NCI-H526 treated with DMSO at 0.1 percent for 48 hours (cell line): ENCODE measurements at places on chromosomes 13 and 19.

DNA sequence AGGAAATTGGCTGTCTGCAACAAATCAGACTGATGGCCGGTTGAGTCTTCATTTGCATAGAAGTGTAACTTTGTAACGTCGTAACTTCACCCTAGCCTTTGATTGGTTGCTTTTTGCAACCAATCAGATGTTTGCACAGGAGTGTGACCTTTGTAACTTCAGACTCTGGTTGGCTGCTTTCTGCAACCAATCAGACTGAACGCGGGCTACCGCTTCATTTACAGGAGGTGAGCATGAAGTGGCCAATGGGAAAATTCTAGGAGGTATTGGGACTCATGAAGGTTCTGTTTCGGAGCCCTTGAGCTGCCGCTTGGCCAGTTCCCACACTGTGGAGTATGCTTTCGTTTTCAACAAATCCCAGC is 441 bp upstream of the ZNF559 start:
- peak; percentile 59 for DNase-seq

GRCh38 chr13:98297745-98298144 is 120.7 kb upstream of the RNF113B start:
- no peak for DNase-seq

DNA sequence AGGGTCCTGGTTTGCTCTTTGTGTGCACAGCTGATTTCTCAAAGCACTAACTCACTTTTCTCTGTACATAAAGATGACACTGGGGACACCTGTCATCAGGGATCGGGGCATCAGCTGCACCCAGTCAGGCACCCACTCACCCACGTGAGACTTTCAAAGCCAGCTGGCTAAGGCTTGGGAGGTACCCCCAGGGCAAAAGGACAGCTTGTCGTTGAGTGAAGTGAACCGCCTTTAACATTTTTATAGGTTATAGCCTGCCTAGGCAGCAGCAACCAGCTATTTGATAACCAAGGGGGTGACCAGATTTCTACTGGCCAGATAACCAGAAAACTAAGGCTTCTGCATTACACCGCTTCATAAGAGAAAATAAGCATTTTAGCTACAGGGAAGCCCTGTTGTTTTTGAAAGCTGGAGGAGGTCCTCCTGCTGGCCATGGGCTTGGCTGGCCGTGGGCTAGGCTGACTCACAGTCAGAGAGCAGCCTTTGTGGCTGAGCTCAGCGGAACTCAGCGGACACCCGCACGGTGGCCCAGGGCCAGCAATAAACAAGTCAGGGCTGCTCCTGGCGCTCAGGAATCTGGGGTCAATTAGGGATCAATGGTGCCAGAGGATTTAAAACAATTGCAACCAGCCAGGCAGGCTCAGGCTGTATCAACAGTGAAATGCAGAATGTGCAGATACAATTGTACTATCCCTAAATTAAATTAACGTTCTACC is 57.1 kb downstream of the ALOX5AP start:
- DNase-seq, result no peak

DNA sequence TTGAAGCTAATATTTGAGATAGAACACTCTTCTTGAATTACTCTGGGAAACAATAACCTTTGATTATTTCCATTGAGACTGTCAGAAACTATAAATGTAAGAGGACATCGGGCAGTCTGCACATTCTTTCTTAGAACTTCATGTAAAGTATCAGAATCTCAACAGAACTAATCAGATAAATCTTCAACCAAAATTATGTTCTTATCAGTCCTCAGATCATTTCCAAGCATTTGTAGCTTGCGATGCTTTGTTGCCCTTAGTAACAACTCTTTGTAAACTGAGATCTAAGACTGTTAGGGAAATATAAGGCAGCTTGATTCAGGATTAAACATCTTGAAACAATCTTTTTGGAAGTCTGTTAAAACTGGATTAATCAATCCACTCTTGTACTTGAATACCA is 70.3 kb downstream of the FNDC3A start:
- DNase-seq, result no peak

DNA sequence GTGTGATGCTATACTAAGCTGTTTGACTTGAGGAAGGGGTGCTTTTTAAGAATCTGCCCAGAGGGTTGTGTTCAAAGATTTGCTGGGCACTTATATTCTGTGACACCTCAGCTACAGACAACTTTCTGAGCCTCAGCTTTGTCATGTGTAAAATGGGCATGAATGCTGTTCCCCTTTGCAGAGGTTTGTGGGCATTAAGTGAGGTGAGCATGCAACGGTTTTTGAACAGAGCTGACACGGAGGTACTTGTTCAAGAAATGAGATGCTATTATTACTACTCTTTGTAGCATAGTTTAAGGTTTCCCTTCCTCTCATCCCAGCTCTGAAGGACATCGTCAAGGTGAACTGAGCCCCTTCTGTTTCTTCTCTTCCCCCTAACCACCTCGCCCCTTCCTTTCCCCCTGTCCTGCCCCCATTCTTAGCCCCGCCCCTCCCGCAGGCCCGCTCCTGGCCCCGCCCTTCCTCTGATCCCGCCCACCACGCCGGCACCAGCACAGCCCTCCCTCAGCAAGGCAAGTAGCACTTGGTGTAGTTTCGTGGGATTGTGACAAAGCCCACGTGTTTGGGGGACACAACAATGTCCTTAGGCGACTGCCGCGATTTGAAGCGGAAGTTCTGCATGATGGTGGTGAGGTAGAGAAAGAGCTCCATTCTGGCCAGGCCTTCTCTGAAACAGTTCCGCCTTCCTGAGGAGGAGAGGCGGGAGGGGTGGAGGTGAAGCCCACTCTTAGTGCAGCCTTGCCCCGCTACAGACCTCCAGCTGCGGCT is 26.1 kb upstream of the CYP2A7 start:
- DNase-seq, result no peak

DNA sequence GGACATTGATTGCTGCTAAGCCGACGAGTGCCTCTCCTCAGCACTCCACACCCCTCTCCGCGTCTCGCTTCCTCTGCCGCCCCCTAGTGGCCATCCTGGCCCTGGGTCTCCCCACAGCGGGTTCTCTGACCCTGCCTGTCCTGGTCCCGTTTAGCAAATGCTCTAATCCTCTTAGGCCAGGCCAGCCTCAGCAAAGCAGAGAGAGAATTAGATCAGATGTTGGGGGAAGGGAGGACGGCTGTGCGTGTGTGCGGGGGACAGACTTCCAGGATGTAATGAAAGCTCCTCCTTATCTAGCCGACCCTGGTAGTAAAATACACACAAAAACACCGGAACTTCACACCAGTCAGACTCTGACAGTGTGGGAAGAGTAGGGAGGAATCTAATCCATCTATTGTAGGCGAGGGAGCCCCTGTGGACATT is 4.5 kb downstream of the TPRX2 start:
- peak; percentile 47 for DNase-seq

GRCh38 chr13:60093425-60094019 is 70.2 kb downstream of the DIAPH3 start:
- DNase-seq, result no peak

DNA sequence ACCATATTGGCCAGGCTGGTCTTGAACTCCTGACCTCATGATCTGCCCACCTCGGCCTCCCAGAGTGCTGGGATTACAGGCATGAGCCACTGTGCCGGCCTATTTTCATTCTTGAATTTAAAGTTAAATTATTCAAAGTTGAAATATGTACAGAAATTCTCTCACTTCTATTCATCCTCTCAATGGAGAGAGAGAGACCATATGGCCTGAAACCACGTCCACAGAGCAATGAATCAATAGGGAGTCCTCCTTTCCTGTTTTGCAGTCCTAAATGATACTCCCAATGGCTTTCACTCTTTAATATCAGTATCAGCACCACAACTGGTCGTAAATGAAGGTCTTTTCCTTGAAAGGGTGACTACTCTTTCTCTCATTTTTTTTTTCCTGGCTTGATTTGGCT is 30.5 kb upstream of the KCTD4 start:
- no peak for DNase-seq

GRCh38 chr13:90956031-90956430 is 391.5 kb upstream of the MIR17HG start:
- no peak for DNase-seq

- no peak for DNase-seq
These were observed 33.1 kb upstream of the ZNF331 start for GRCh38 chr19:53504885-53505284.

DNA sequence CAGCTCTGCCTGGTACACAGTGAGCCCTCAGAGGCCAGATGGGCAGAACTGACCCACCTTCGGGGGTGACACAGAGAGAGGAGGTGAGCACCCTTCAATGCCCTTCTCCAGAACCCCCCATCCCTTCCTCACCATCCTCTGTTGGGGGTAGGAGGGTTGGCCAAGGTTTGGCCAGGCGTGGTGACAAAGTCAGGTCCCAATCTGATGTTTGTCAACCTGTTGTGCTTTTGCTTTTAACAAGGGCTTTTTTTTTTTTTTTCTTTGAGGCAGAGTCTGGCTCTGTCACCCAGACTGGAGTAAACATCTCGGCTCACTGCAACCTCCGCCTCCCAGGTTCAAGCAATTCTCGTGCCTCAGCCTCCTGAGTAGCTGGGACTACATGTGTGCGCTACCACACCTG is 7.3 kb downstream of the PTGIR start:
- no peak for DNase-seq

DNA sequence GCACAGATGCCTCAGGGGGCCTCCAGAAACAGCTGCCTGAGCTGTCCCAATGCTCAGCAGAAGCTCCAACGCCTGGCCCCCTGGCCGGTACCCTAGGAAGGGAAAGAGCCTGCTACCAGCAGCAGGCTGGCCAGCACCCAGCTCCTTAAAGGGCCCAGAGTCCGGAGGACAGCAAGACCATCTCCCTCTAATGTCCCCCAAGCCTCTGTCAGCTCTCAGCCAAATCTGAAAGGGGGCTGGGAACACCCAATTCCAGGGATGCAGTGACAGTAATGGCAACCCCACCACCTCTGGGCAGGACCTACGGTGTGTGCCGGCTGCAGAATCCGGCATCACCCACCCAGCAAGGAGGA is 4.2 kb downstream of the PPP6R1 start:
- no peak for DNase-seq

GRCh38 chr13:91904597-91904996 is 506.2 kb downstream of the GPC5 start:
- no peak for DNase-seq

GRCh38 chr19:6100284-6100915 is 9.9 kb downstream of the RFX2 start:
- no peak for DNase-seq

DNA sequence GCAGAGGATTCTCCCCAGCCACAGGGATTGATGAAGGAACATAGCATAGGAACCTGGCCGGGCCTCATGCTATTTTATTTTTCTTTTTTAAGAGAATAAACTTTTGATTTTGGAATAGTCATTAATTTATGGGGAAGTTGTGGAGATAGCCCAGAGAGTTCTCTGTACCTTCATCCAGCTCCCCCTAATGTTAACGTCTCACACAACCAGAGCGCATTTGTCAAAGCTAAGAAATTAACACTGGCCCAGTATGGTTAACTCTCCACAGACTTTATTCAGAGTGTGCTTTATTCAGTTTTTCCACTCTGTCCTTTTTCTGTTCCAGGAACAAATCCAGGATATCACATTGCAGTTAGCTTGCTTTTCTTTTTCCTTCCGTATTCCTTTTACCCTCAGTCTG is 59.4 kb downstream of the RGCC start:
- DNase-seq, result no peak

DNA sequence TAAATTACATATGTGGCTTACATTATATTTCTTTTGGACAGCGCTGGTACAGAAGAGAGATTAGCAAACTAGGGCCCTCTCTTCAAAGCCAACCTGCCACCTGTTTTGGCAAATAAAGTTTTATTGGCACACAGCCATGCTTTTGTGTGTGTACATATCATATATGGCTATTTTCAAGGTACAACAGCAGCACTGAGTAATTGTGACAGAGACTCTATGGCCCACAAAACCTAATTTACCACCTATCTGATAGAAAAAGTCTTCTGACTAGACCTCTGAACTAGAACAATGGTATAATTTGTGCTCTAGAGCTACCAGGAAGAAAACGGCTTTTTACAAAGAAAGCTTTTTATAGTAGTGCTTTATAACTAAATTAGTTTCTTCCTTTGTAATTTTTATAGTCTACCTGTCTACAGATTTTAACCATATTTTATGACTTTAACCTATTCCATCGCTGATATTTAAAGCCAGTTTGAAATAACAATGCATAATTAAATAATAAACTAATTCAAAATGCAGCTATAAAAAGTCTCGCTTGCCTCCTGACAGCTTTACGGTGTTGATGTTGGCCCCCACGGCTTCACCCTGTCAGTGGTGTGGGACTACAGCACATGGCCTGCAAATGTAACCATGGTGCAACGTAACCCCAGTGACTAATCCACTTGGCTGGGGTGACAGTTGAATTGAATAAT is 17.7 kb upstream of the DPY19L3 start:
- no peak for DNase-seq

- DNase-seq, result no peak
These were observed 264.9 kb downstream of the UQCRFS1 start for GRCh38 chr19:28948026-28948425.

DNA sequence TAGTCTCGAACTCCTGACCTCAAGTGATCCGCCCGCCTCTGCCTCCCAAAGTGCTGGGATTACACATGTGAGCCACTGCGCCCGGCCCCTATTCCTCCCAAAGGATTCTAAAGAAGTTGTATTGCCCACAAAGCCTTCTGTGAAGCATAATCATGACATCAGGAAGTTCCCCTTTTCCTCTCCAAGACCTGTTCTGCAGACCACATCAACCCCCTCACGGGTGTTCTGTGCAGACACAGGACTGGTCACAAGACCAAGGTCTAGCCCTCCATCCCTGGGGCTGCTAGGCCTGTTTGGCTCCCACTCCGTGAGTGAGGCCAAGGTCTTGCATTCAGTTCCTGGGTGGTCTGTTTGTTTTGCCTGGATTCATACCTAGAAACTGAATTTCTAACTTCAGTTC is 178.1 kb downstream of the FLT1 start:
- no peak for DNase-seq

- no peak for DNase-seq
These were observed 4.4 kb upstream of the TBC1D4 start for GRCh38 chr13:75486146-75487062.

DNA sequence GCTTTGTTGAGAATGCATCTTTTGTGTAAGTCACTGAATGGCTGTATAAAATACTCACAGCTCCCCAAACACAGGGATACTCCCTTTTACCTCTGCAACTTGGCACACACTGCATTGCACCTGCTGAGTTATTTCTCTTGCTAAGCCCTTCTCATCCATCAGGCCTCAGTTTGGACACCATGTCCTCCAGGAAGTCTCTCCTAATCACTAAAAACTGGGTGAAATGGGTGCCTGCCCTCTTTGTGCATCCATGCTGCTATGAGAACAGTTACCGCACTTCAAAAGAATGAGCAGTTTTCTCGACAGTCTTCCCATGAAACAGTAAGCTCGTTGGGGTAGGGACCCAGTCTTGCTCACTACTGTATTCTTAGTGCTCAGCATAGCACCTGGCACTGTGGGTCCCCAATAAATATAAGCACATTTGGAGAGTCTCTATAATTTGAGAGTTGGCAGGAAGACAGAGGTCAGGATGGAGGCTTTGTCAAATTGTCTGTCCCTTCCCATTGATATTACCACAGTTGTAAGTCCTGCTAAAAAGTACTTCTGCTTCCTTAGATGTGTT is 4.6 kb upstream of the SLC25A30 start:
- no peak for DNase-seq
